ENCODE measurements at places on chromosomes 6 and 20.

DNA sequence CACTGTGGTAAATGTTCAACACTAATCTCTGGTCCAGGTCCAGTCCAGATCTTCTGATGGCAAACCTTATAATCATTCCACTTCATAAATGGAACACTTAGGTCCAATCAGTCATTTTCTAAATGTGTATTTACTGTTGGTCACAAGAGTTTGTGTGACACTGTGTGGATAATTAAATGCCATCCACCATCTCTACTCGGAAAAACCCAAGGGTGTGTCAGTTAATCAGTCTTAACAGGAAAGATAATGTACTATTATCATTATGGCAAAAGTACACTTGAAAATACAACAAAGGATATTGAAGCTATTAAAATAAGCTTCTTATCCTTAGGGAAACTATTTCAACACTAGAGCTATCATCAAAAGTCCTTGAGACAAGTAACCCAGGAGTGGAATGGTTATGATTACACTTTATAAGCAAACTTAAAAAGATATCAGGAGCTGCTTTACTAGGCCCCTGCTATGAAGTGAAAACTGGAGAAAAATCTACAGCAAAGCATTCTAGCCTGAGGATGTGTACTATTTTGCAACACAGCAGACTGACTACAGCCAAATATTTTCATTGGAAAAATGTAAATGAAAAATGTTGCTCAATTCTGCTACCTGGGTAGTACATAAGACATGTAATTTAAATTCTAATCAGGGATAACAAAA lies 227.9 kb downstream of the LAMA2 start:
- no peak for DNase-seq

GRCh38 chr6:156154896-156155295 lies 622.3 kb upstream of the ARID1B start:
- DNase-seq: no peak

GRCh38 chr20:57957411-57958049 lies 247.7 kb upstream of the PMEPA1 start:
- DNase-seq: no peak

DNA sequence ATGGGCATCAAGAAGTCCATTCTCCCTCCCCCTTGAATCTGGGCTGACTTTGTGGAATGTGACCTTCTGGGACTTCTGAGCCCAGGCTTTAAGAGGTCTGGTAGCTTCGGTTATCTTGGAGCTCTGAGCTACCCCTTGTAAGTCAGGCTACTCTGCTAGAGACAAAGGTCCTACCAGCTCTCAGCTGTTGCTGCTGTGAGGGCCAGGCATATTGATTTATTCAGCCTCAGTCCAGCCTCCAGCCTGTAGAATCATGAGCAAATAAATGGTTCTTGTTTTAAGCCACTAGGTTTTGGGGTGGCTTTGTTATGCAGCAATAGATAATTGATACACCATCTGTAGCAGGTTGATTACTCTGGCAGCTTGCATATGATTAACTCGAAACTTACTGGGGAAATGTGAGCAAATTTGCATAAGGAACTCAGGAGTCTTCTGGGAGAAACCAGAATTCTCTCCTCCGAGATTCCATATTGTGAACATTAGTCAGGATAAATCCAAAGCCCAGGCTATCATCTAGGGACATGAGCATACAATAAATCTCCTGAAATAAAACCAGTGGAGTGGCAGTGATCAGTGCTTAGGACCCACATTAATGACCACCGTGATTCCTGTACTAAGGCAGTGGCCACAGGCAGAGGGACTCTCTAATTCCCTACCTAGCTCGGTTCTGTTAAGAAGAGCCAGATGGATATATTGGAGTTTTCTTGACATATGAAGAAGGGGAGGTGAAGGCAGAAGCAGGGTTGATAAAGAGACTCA lies 336.1 kb downstream of the CDC5L start:
- DNase-seq: no peak

- DNase-seq: no peak
Observed at GRCh38 chr20:22303523-22303922, 280.8 kb downstream of the FOXA2 start.

- DNase-seq: peak; percentile 4
Observed at GRCh38 chr6:130602151-130602770, 224.9 kb upstream of the SMLR1 start.

GRCh38 chr6:143629104-143630080 lies 48.4 kb upstream of the PHACTR2 start:
- DNase-seq: no peak

DNA sequence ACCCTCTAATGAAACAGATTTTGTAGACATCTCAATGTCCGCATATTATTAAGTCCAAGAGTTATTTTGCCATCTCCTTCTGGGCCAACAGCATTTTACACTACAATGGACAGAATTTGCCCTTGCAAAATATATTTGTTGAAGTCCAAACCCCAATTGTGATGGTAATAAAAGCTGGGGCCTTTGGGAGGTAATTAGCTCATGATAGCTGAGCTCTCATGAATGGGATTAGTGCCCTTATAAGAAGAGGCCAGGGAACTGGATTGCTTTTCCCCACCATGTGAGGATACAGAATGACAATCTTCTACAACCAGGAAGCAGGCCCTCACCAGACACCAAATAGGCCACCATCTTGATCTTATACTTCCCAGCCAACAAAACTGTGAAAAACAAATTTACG lies 44.9 kb upstream of the MTRF1L start:
- DNase-seq: no peak

DNA sequence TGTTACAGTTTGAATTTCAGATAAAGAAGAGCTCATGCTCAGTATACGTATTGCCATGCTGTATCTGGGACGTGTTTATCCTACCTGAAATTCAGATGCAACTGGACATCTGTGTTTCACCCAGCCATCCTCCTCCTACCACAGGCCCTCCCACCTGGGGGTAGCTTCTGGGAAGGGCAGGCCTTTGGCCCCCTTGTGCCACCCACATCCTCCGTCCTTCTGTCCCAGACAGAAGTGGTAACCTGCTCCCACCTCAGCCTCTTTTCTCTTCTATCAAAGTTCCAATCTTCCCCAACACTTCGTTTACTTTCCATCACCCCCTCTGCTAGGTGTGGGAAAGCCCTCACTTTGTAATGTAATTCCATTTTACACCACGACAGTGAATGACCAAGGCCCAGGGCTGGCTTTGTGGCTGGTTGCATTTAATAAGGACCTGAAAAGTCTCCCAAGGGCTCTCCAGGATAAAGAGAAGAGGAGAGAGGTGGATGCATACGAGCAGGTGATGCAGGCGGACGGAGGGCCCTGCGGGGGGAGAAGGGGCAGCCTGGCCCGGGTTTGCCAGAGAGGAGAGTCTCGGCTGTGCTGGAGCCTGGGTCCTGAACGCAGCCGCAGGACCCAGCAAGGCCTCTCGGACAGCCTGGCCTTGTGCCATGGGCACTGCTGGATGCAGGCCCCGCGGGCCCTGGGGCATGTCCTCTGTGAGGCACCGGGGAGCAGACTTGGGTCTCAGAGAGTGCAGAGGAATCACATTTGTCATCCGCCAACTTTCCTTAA lies 98.4 kb downstream of the PSMB1 start:
- no peak for DNase-seq

GRCh38 chr6:19329078-19329477 lies 508.1 kb upstream of the ID4 start:
- DNase-seq: no peak

- DNase-seq: peak; percentile 33
Observed at GRCh38 chr6:133921249-133921859, 31.7 kb upstream of the TBPL1 start.

DNA sequence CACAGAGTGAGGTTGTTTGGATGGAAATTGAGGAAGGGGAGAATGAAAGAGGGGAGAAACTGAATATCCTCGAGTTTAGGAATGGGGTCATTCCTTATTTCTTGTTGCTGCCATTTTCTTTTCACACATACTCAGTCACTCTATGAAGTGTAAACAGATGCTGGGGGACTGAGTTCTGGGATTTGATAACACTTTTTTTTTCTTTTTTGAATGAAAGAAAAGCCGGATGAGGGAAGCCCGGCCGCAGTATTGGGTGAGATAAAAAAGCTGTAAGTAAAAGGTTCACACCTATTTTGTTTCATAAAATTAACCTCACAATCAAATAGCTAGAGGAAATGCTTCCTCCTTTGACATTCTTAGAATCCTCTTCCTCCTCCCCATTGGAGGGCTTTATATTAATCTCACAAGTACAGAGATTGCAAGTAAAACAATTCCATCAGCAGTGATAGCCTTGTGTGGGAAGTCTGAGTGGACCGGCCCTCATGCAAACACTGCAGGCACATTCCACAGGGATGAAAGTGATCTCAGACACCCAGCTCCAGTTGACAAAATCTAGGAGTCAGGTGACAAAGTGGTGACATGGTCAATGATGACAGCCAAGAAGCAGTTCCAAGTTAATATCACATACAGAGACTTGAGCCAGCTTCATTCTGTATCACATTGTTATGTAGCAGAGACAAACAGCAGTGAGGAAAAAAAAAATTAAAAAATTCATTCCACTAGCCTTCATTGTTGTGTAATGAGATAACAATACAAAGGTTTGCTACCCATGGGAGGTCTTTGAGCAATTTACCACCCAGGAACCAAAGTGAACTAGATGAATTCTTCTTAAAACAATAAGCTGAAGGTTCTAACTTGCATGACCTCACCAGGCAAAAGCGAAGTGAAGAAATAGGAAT lies 391.1 kb upstream of the HSF2 start:
- DNase-seq: no peak

- no peak for DNase-seq
Observed at GRCh38 chr6:7045331-7045730, 62.4 kb upstream of the RREB1 start.

- DNase-seq: no peak
Observed at GRCh38 chr6:22095836-22096235, 201.0 kb downstream of the PRL start.

GRCh38 chr6:116136933-116137340 lies 11.0 kb upstream of the COL10A1 start:
- no peak for DNase-seq

DNA sequence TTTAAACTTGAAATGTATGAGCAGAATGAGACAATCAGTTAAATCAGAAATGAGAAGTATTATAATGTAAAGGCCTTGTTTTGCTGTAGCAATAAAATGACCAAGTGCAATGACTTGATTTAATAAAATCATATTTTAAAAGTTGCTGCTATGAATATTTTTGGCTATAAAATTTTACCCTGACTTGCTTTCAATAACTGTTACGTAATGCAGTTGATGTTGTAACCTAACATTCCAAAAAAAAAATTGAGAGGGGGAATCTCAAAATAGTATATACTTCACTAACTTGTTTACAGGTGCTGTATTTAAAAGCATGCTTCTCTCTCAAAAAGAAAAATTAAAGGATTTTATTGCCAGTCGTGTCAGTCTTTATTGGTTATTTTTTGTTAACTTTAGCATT lies 71.6 kb upstream of the ADGRF4 start:
- no peak for DNase-seq

DNA sequence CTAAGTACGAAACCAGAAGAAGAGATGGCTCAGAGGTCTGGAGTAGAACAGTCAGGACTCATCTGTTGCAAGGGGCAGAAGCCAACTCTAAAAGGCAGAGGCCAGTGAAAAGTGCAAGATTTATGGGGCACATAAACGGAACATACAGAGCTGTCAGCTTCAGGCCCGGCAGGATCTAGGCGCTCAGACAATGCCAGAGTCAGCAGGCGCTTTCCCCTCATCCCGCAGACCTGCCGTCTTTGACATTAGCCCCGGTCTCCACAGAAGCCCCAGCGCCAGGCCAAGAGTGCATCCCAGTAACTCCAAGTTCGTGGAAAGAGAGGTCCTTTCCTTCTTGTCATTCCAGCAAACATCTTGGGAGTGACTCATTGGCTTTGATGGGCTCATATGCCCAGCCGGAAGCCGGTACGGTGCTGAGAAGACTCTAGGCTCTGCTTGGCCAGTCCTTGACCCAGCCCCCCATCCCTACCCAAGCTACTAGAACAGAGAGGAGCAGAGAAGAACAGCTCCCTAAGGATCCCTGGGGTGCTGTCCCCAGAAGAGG lies 260.9 kb downstream of the TAF4 start:
- no peak for DNase-seq

GRCh38 chr6:99810942-99811620 lies 182.9 kb downstream of the MCHR2 start:
- DNase-seq: no peak

DNA sequence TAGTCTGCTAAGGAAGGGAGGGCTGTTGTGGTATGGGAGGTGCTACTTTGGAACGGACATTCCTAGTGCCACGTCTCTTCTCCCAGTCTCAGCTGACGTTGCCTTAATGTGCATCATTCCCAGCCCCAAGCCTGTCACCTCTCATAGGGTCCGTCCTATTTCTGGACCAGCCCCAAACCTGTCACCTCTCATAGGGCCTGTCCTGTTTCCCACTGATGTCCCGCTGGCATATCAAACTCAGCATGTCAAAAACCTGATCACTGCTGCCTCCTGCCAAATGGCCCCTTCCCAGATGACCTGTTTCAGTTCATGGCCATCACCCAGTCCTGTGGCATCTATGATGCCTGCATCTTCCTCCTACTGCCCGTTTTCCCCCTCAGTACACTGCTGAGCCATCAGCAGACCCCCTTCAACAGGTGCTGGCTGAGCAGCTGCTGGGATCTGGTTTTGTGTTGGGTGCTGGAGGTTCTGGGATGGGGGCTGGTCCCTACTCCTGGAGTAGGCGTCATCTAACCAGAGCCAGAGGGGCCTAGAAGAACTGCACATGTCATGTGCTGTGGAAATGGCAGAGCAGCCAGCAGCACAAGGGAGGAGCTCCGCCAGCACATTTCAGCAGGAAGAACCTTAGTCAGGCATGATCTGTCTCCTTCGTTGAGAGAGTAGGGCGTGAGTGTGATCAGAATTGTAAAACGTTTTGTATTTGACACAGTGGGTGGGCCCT lies 3.3 kb downstream of the ENTPD6 start:
- no peak for DNase-seq

DNA sequence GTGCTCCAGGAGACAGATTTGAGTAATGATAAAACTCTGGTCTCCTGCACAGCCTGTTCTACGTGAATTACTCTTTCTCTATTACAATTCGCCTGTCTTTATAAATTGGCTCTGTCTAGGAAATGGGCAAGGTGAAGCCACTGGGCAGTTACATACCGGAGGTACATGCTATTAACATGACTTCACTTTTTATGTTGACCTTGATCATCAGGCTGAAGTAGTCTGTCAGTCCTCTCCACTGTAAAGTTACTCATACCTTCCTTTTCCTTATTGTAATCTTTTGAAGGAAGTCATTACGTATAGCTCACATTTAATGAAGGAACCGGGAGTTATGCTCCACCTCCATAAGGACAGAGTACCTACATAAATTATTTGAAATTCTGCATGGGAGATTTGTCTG lies 19.9 kb upstream of the KHDC1 start:
- no peak for DNase-seq

GRCh38 chr6:5634525-5634924 lies 372.2 kb downstream of the NRN1 start:
- no peak for DNase-seq

- no peak for DNase-seq
Observed at GRCh38 chr6:42093582-42094329, 43.4 kb downstream of the TAF8 start.

- no peak for DNase-seq
Observed at GRCh38 chr6:41408576-41408975, 73.2 kb downstream of the NCR2 start.

DNA sequence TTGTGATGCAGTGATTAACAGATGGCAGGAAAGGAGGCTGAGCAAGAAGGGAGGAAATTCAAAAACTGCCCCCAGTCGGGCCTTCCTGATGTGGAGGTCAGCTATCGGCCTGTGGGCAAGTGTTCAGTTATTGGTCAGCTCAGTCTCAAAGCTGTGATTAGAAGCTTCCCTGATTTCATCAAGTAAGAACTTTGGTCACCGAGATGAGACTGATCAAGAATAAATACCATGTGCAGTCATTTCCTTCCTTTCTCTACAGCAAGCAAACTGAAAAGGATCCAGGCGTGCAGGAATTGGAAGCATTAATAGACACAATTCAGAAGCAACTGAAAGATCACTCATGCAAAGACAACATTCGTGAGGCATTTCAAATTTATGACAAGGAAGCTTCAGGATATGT lies 69.7 kb downstream of the EFHC1 start:
- no peak for DNase-seq

Measured in stimulated activated CD4-positive, alpha-beta T cell treated with anti-CD3 and anti-CD28 coated beads, Interleukin-12 subunit alpha, Interleukin-12 subunit beta, amount 100 ng/mL, for 24 hours (primary cell).